PC-3 (cell line): ENCODE measurements at places on chromosomes 5 and 9.

- DNase-seq, result no peak
- no peaks in the 10 kb centered on the region for H3K36me3 ChIP-seq
- H3K27me3 ChIP-seq, result no peaks in the 10 kb centered on the region
- H3K27ac ChIP-seq, result no peak overlapping the region
- H3K4me1 ChIP-seq, result no peaks in the 10 kb centered on the region
Measured at GRCh38 chr9:92071634-92072033, 43.6 kb downstream of the SPTLC1 start.

DNA sequence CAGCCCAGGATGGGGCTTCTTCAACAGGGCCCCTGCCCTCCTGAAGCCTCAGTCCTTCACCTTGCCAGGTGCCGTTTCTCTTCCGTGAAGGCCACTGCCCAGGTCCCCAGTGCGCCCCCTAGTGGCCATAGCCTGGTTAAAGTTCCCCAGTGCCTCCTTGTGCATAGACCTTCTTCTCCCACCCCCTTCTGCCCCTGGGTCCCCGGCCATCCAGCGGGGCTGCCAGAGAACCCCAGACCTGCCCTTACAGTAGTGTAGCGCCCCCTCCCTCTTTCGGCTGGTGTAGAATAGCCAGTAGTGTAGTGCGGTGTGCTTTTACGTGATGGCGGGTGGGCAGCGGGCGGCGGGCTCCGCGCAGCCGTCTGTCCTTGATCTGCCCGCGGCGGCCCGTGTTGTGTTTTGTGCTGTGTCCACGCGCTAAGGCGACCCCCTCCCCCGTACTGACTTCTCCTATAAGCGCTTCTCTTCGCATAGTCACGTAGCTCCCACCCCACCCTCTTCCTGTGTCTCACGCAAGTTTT lies 23.6 kb downstream of the PCDHGC5 start:
- H3K27me3 ChIP-seq, result no peaks in the 10 kb centered on the region
- peaks cover 8% of the 10 kb centered on the region for H3K36me3 ChIP-seq
- DNase-seq, result peak; percentile 55
- no peak overlapping the region for H3K4me3 ChIP-seq
- peaks cover 13% of the 10 kb centered on the region; the same call in 1 of the 2 replicates for H3K4me1 ChIP-seq

- H3K4me1 ChIP-seq, result peaks cover 5% of the 10 kb centered on the region
- no peaks in the 10 kb centered on the region for H3K36me3 ChIP-seq
- no peak overlapping the region for H3K27ac ChIP-seq
- no peak overlapping the region for H3K4me3 ChIP-seq
Measured at GRCh38 chr5:137632716-137633115, 103.2 kb downstream of the KLHL3 start.

- H3K27ac ChIP-seq, result no peak overlapping the region
- no peak overlapping the region for H3K4me3 ChIP-seq
- H3K36me3 ChIP-seq, result no peaks in the 10 kb centered on the region
- no peaks in the 10 kb centered on the region for H3K27me3 ChIP-seq
- H3K4me1 ChIP-seq, result peaks cover 23% of the 10 kb centered on the region
- DNase-seq, result no peak
Measured at GRCh38 chr5:143251946-143252345, 151.5 kb downstream of the NR3C1 start.

DNA sequence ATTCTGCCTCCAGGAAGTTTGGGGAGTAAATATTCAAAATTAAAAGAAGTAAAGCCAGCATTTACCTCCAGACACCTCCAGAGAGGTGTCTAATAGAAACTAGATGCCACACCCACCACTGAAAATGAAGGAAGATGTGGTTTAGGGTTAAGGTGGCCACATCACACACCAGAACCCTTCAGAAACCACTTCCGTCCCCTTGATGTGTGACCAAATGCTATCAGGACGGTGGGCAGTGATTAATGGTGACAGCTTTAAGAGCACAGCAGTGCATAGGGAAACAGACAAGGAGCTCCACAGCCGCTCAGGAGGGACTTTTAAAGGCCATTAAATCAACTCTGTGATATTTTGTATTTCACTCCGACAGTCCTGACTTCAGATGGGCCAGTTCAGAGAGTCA lies 295.2 kb downstream of the BRINP1 start:
- H3K27ac ChIP-seq, result no peak overlapping the region
- no peaks in the 10 kb centered on the region for H3K36me3 ChIP-seq
- DNase-seq, result no peak
- no peak overlapping the region for H3K4me3 ChIP-seq
- H3K27me3 ChIP-seq, result no peaks in the 10 kb centered on the region
- no peaks in the 10 kb centered on the region for H3K4me1 ChIP-seq

DNA sequence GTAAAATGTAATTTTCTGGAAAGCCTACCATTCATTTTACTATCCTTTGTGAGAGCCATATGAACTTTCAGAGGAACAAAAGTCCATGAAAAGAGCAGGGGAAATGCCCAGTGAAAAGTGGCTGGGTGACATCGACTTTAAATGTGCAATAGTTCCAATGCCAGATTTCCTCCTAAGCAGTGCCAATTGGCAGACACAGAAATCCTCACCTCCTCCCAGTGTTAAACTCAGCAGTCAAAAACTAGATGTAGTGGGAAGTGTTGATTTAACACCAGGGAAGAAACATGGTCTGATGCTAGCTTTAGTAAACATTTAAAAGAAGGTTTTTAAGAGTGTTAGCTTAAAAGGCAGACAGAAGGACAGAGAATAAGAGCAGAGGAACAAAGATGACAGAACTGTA lies 2055.2 kb downstream of the MAT2B start:
- H3K36me3 ChIP-seq, result no peaks in the 10 kb centered on the region
- DNase-seq, result no peak
- H3K27ac ChIP-seq, result no peak overlapping the region
- no peak overlapping the region for H3K4me3 ChIP-seq

- H3K27ac ChIP-seq, result no peak overlapping the region
- H3K27me3 ChIP-seq, result peaks cover 73% of the 10 kb centered on the region
- H3K4me3 ChIP-seq, result no peak overlapping the region
- H3K4me1 ChIP-seq, result no peaks in the 10 kb centered on the region
- no peaks in the 10 kb centered on the region for H3K36me3 ChIP-seq
Measured at GRCh38 chr5:168128111-168128510, 163.3 kb upstream of the WWC1 start.

DNA sequence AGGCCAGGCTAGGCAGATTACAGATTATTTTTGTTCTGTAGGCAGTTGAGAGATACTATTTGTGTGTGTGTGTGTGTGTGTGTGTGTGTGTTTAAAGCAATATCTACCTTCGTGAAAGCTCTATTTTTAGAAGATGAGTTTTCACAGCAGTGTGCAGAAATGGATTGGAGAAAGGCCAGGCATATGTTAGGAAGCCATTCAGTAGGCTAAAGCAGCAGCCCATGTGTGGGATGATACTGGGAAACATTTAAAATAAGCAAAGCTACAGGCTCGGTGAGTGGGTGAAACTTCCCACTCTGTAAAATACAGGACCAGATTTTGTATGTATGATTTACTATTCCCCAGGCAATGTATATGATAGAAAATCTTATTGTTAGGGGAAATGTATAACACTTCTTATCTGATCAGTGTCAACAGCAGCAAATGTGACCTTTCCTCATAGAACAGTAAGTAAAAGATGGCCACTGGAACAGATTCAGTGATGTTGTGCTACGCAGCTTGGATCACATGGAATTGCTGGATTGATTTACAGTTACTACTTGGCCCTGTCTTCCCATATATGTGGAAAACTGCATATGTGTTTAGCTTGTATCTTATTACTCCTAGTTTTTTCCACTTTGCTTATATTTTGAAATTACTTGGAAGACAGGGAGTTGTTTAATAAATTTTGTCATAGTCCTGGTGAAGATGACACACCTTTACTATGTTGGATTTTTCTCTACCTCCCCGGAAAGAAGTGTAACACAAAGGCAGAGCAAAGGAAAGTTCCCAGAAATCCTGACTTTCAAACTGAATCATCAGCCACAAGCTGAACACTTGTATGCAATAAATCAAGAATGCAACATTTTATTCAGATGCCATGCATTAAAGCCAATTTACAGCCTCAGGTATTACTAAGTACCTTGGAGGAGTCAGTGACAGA lies 1077.7 kb upstream of the SEMA6A start:
- no peak overlapping the region for H3K4me3 ChIP-seq
- no peak for DNase-seq
- H3K27ac ChIP-seq, result no peak overlapping the region
- H3K4me1 ChIP-seq, result no peaks in the 10 kb centered on the region
- no peaks in the 10 kb centered on the region for H3K27me3 ChIP-seq

DNA sequence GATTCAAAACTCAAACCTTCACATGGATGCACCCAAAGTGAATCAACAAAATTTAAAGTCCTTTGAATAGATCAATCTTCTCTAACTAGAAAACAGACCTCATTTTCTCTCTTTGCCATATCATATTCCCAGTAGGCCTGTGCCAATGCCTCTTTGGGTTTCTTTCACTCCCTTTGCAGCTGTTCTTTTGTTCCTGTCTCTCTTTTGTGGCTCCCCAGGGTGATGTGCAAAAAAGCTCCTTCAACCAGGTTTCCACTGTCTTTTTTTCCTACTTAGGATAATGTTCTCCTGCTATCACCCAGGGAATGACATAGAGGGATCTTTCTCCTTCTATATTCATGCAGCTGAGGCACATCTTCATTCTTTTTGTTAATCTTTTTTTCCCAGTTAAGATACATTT lies 54.6 kb downstream of the MARCHF3 start:
- no peak overlapping the region for H3K4me3 ChIP-seq
- no peaks in the 10 kb centered on the region for H3K36me3 ChIP-seq
- DNase-seq, result no peak
- H3K27me3 ChIP-seq, result no peaks in the 10 kb centered on the region

DNA sequence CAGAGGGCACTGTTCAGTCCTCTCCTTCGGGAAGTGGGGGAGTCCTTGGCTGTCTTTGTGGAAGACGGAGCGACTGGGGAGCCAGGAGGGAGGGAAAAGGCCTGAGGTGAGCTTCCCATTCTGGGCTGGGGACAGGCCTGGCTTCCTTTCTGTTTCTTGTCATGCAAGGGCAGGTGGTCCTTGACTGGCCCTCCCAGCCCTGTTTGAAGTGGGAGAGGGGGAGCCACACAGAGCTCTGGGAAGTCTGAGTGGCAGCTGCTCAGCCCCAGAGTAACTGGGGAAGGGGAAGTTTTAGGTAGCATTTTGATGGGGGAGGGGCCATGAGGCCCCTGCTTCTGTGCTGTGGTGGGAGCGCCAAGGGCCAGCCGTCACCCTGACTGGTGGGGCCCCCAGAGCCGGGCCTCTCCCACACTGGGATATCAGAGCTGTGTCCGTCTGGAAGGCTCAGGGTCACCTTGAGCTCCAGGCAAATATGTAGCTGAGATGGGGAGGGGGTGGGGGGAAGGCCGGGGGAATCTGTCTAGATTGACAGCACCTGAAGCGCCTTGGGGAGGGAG lies 6.5 kb downstream of the UNC5A start:
- H3K27me3 ChIP-seq, result peaks cover 2% of the 10 kb centered on the region; the same call in 1 of the 2 replicates
- no peak overlapping the region for H3K4me3 ChIP-seq
- peaks cover 6% of the 10 kb centered on the region for H3K4me1 ChIP-seq
- H3K27ac ChIP-seq, result no peak overlapping the region

DNA sequence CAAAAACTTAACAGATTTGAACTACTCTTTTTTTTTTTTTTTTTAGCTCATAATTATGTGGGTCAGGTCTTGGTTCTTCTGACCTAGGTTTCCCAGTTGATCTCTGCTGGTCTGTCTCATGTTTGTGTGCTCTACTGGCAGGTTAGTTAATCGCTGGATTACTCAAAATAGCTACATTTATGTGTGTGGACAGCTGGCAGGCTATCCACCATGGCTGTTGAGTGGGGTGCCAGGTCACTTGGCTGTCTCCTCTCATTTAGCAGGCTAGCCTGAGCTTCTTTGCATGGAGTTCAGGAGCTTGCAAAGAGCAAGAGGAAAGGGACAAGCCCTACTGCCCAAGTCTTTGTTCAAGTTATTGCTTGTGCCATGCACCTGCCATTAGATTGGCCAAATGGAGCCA lies 9.3 kb downstream of the ADCY2 start:
- no peak overlapping the region for H3K27ac ChIP-seq
- no peaks in the 10 kb centered on the region for H3K4me1 ChIP-seq
- H3K27me3 ChIP-seq, result peaks cover 18% of the 10 kb centered on the region
- no peak overlapping the region for H3K4me3 ChIP-seq
- no peaks in the 10 kb centered on the region for H3K36me3 ChIP-seq
- no peak for DNase-seq

- DNase-seq, result peak; percentile 91
- H3K4me3 ChIP-seq, result no peak overlapping the region
- peak overlapping the region; percentile 11; the same call in 1 of the 2 replicates for H3K27ac ChIP-seq
- H3K27me3 ChIP-seq, result no peaks in the 10 kb centered on the region
- peaks cover 30% of the 10 kb centered on the region for H3K4me1 ChIP-seq
Measured at GRCh38 chr5:72378639-72379289, 58.6 kb downstream of the PTCD2 start.

DNA sequence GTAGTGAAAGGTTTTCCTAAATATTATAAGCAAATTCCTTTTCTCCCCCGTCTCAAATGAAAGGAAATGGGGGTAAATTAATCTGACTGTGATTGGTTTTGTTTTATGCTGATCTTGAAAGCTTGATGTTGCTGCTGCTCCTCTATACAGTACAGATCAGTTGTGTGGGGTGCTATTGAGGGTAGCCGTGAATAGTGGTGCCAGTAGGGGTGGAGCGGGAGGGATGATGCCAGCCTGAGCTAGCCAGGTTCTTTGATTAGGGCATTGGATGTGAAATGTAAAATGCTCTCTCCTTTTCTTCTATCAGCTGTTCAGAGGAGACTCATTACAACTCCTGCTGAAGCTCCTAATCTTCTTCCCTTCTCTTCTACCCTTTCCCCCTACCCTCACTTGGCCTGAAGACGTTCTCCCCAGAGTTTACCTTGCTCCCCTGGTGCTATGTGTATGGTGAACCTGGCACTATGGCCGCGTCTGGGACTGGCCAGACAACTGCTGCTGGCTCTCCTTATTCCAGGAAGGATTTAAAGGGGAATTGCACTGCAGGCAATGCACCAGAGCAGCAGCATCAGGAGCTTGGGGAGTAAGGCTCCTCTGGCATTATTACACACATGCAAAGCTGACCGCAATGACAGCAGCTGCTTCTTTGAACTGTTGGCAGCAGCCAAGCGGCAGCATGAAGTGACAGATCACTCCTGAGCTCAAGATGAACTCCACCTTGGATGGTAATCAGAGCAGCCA lies 566 bp downstream of the GPR21 start:
- no peak overlapping the region for H3K27ac ChIP-seq
- no peak for DNase-seq
- H3K4me1 ChIP-seq, result no peaks in the 10 kb centered on the region
- no peaks in the 10 kb centered on the region for H3K27me3 ChIP-seq

DNA sequence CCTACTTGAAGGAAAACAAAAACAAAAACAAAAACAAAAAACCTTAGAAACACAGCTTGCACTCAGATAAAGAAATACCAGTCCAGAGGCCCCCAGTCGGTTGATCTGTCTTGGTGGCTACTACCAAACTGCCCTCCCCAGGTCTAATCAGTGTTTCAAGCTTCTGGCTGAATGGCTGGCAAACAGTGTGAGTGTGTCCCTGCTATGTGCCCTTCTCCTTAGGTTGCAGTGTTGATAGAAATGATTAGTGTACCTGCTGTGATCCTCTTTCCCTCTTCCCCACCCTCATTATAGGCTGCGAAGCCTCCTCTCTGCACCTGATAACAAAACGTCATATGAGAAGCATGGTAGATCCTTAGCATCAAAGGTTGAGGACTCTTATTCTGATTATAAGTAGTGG lies 12.8 kb downstream of the NR4A3 start:
- H3K27me3 ChIP-seq, result no peaks in the 10 kb centered on the region
- no peak overlapping the region for H3K27ac ChIP-seq
- H3K4me3 ChIP-seq, result no peak overlapping the region
- H3K4me1 ChIP-seq, result no peaks in the 10 kb centered on the region
- DNase-seq, result no peak
- H3K36me3 ChIP-seq, result no peaks in the 10 kb centered on the region

GRCh38 chr5:163838738-163839137 lies 333.3 kb downstream of the MAT2B start:
- H3K27ac ChIP-seq, result no peak overlapping the region
- DNase-seq, result peak; percentile 2
- H3K36me3 ChIP-seq, result no peaks in the 10 kb centered on the region

GRCh38 chr5:138697720-138698360 lies 55.4 kb upstream of the CTNNA1 start:
- H3K27ac ChIP-seq, result no peak overlapping the region
- DNase-seq, result no peak
- no peaks in the 10 kb centered on the region for H3K36me3 ChIP-seq
- no peak overlapping the region for H3K4me3 ChIP-seq
